LHCN-M2 (cell line): ENCODE measurements at places on chromosomes 2 and 18. TPM values are rescaled to one million over a fixed set of nuclear protein-coding genes. Genes with fewer than 3 reads are reported as not detected.

DNA sequence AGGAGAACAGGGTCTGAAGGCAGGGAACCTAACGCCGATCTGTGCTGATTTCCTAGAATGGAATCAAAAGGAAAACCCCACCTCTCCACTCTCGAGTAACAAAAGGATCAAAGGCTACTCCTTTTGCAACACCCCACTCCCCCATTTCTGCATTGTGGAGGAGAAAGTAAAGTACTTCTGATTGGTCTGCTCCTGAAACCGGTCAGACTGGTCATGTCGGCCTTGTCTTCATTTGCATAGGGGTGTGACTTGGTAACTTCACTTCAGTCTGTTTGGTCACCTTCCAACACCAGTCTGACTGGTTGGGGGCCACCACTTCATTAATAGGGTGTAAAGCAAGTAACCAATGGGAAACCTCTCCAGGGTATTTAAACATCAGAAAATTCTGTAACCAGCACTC is 771.9 kb downstream of the ERBB4 start:
- DNase-seq: no peak

DNA sequence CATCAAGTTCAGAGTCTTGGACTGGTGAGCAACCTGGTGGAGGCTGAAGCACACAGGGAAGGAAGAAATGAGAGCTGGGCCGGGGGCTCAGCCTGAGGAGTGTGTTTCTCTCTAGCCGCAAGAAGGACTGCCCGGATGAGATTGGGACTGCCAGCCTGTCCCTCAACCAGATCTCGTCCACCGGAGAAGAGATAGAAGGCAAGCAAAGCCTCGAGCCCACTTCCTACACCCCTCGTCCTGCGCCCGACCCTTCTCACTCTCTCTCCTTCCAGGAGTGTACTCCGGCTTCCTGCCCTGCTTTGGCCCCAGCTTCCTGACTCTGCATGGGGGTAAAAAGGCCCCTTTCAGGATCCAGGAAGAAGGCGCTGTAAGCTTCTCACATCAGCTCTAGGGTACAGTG is 26.2 kb downstream of the FER1L5 start:
- DNase-seq: no peak

The SULT1C4 gene
- not detected in 2 replicates for total RNA-seq

DNA sequence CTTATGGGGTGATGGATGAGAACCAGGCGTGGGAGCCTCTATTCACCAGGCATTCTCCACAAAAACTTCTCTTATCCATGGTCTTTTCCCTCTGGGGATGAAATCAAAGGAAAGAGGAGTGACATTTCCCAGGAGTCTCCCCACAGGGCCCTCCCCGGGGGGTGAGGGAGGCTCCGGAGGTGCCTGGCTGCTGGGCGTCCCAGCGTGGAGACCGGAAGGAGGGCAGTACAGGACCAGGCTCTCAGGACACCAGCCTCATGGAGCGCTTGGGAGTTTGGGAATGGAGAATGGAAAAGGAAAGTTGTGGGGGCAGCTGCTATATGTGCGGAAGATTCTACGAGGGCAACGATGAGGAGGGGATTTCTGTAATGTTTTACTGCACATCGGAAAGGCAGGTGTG is 22.1 kb downstream of the CIB4 start:
- no peak for DNase-seq

GRCh38 chr2:70541481-70542020 is 12.1 kb downstream of the TGFA start:
- DNase-seq: peak; percentile 31

DNA sequence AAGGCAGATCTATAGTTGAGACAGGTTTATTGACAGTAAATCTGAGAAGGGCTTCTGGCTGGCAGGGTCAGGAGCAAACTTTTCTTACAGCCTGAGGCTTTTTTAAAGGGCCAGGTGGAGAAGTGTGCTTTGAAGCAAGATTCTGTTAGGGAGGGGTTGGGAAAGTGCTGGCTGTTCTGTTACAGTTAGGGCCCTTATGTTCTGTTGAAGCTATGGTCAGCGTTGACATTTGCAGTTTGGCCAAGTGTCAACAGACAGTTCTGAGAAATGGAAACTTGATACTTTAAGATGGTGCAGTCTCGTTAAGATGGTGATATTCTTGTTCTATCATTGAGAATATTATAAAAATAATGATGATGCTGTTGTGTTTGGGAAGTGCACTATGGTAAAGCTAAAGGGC is 154.2 kb downstream of the RDH14 start:
- no peak for DNase-seq

- DNase-seq: no peak
Measured at GRCh38 chr2:216086207-216086893, 4.6 kb downstream of the TMEM169 start.

The LINC00305 gene
- not detected in 2 replicates for total RNA-seq
